Fibroblast of the conjunctiva (primary cell): ENCODE measurements at places on chromosomes 2 and 18.

DNA sequence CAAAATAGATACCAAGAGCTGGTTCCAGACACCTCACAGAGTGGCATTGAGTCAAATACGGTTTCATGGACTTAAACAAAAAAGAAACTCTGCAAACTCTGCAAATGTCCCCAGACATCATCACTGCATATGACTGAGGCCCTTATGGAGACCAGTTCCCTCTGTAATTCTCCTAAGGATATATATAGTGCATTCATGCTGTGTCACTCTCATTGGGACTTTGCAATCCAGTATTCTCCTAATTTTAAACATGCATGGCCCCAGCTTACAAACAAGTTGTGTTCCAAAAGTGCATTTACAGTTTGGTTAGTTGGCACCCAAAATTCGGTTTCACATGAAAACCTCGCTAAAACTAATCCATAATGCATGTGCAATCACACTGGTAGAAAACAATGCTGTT lies 18.6 kb upstream of the INO80C start:
- DNase-seq, result no peak

DNA sequence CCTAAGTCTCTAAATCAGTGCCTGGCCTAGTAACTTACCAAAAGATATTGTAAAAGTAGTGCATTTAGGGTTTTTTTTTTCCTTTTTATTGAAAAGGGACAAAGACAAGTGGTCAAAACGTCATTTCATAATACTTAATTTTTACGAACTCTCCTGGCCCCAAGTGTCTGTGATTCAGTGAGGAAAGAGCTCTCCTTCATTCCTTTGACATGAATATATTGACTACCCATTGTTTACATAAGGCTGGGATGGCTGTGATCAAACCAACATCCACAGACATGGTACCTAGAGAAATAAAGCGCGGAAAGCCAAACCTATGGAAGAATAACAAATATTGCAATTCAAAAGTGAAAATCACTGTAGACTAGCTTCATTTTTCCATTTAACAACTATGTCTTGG lies 198.4 kb downstream of the BABAM2 start:
- DNase-seq, result no peak

GRCh38 chr2:108271691-108272253 lies 16.9 kb upstream of the SULT1C2 start:
- DNase-seq, result peak; percentile 59

- DNase-seq, result no peak
Observed at GRCh38 chr2:30872797-30873196, 65.6 kb upstream of the CAPN13 start.

- DNase-seq, result no peak
Observed at GRCh38 chr18:78595924-78596573, 383.6 kb upstream of the SALL3 start.

DNA sequence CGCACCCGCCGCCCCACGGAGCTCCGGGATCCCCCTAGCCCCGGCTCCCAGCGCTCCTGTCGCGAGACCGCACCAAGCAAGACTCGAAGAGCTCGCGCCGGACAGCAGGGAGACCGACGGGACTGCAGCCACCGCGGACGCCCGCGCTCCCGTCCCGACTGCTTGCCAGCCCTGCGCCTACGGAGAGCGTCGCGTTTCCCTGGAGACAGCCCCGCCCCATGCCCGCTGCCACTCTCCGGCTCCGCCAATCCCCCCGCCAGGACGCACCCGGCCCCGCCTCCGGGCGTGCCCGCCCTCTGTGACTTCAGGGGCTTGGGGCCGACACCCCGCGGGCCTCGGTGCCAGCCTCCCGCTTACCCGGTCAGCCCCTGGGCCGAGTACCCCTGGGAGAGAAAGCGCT lies at the start of gene ANKMY1:
ANKMY1 (minus strand) TSS at position 181 of the 400 bp plus-strand sequence. CDS start 653 bp downstream, outside the sequence.
- DNase-seq, result peak; percentile 40

GRCh38 chr2:18650221-18650620 lies 60.9 kb upstream of the NT5C1B start:
- DNase-seq, result no peak
